Naive thymus-derived CD8-positive, alpha-beta T cell (primary cell): ENCODE measurements at places on chromosomes 13 and 19.

DNA sequence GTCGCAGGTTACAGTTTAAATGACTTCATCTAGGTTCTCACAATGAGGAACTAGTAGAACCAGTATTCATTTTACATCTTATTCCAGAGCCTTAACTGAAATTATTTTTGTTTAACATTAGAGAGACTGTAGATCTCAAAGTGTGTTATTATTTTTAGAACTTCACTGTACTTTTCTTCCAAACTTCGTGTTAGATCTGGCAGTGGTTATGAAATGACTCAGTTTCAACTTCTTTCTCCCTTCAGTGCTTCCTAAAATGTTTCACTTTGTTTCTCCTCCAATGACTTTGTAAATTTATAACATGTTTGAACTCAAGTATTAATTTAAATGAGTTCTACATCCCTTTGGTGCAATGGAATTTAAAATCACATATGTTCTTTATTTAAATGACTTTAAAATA is 139.3 kb downstream of the PCDH9 start:
- no peaks in the 10 kb centered on the region for H3K4me1 ChIP-seq
- no peak overlapping the region for H3K27ac ChIP-seq
- H3K27me3 ChIP-seq: no peaks in the 10 kb centered on the region
- H3K36me3 ChIP-seq: no peaks in the 10 kb centered on the region

DNA sequence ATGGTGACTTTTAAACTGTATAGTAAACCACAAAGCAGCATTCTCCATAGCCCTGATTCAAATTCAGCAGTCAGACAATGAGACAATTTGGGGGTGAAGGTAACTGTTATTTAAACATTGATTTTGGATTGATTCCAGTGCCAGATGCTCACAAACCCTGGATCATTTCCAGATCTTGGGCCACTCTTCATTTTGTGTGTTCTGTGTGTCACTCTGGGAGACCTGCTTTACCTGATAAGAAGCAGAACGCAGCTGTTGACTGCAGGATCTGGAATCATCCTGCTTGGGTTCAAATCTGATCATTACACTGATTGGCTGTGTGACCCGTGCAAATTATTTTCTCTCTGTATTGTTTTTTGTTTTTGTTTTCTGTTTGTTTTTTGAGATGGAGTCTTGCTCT is 4.0 kb upstream of the PCDH8 start:
- peak overlapping the region; percentile 14 for H3K4me3 ChIP-seq
- H3K36me3 ChIP-seq: no peaks in the 10 kb centered on the region
- no peak overlapping the region for H3K27ac ChIP-seq
- H3K27me3 ChIP-seq: peaks cover 81% of the 10 kb centered on the region
- H3K4me1 ChIP-seq: peaks cover 14% of the 10 kb centered on the region
- DNase-seq: no peak

GRCh38 chr13:111337741-111338140 is 17.3 kb downstream of the TEX29 start:
- H3K36me3 ChIP-seq: peaks cover 24% of the 10 kb centered on the region
- H3K27me3 ChIP-seq: no peaks in the 10 kb centered on the region
- H3K4me3 ChIP-seq: no peak overlapping the region
- DNase-seq: no peak
- H3K4me1 ChIP-seq: no peaks in the 10 kb centered on the region
- H3K27ac ChIP-seq: no peak overlapping the region

GRCh38 chr19:11142528-11143171 is 12.9 kb downstream of the SPC24 start:
- no peak overlapping the region for H3K4me3 ChIP-seq
- no peaks in the 10 kb centered on the region for H3K36me3 ChIP-seq
- no peak for DNase-seq
- no peak overlapping the region for H3K27ac ChIP-seq
- peaks cover 17% of the 10 kb centered on the region for H3K4me1 ChIP-seq
- H3K27me3 ChIP-seq: peaks cover 4% of the 10 kb centered on the region

DNA sequence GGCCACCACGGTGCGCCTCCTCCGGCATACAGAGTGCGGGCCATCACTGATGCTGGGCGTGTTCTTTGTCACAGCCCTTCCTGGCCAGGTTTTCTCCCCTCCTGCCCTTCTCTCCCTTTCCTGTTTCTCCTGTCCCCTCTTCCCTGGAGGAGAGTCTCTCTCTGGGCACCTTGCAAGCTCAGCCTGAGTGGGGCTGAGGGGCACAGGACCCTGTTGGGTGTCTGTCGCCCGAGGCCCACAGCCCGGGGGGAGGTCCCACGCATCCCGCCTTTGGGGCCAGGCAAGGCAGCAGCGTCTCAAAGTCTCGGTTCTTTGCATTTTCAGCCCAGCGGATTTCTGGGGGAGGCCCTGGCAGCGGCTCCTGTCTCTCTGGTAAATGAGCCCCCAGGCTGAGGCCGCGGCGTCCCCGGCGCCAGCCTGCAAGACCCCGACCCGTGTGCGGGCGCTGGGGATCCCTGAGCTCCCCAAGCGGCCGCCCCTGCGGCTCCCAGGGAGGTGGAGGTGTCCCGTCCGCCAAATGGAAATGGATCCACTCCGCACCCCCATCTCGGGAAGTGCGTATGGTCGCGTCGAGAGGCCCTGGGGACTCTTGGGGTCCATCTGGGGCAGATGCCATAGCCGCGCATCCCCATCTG is 47.2 kb downstream of the COMP start:
- H3K4me1 ChIP-seq: no peaks in the 10 kb centered on the region
- no peak overlapping the region for H3K27ac ChIP-seq
- H3K4me3 ChIP-seq: no peak overlapping the region
- H3K36me3 ChIP-seq: no peaks in the 10 kb centered on the region

DNA sequence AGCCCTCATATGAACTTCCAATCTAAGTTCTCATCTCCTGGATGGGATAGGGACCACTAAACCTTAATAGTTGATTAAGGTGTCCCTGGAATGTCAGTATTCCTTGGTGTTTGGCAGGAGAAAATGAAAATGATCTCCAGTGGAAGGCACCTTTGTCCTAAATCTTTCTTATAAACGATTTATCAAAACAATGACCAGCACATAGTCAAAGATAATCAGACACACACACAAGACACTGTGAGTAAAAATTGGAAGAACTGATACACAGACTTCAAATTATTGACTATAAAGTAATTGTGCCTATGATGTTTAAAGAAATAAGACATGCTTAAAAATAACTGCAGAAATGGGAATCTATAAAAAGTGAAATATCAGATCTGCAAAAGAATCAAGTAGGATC is 13.7 kb downstream of the CEBPA start:
- H3K4me3 ChIP-seq: no peak overlapping the region
- no peaks in the 10 kb centered on the region for H3K36me3 ChIP-seq
- peaks cover 10% of the 10 kb centered on the region for H3K4me1 ChIP-seq
- peaks cover 4% of the 10 kb centered on the region for H3K27me3 ChIP-seq
- no peak for DNase-seq

DNA sequence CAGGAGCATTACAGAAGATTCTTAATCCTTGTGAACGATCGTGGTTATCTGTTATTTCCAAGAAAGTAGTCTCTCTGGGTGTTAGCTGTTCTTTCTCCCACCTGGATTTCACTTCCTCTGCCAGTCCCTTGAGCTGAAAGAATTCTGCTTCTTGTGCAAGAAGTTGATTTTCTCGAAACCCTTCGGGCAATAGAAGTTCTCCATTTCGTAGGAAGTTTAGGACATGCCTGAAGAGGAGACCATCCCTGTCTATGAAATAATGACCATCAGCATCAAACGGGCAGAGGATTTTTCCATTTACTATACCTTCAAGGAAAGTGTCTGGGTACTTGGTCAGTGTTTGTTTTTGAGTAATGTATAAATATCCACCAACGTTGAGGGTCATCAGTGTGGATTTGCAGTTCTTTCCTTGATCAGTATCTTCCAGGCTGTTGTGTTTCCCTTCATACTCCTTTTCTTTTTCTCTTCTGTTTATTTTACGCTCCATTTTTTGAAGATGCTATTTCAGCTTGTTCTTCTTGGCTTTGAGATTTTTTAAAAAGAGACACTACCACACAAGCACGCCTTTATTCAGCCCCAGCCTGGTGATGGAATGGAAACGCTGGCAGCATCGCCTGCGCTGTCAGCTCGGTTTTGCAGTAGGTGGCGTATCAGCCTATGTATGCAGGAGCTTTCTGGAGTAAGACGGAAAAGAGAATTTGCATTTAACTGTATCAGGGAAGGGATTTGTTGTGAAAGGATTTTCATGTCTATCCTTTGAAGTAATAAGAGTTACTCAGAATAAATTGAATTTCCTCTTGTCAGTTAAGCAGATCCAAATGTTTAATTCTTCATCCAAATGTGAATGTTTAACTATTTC is 6.5 kb downstream of the KCTD4 start:
- no peaks in the 10 kb centered on the region for H3K27me3 ChIP-seq
- peaks cover 5% of the 10 kb centered on the region for H3K4me1 ChIP-seq
- DNase-seq: no peak
- H3K36me3 ChIP-seq: peaks cover 10% of the 10 kb centered on the region
- H3K4me3 ChIP-seq: no peak overlapping the region
- no peak overlapping the region for H3K27ac ChIP-seq
